Muscle of leg (tissue), 16 donors: ENCODE measurements at places on chromosomes 5 and 9.

- peak; percentile 79 for DNase-seq
These were observed 77.4 kb upstream of the DMRT1 start for GRCh38 chr9:764105-764524.

- no peak for DNase-seq
These were observed 3.6 kb downstream of the SRA1 start for GRCh38 chr5:140553657-140554056.

- DNase-seq = peak; percentile 95
These were observed 27.0 kb upstream of the COL15A1 start for GRCh38 chr9:98916660-98917059.

GRCh38 chr5:617896-618295 is 5.8 kb downstream of the CEP72 start:
- no peak for DNase-seq

DNA sequence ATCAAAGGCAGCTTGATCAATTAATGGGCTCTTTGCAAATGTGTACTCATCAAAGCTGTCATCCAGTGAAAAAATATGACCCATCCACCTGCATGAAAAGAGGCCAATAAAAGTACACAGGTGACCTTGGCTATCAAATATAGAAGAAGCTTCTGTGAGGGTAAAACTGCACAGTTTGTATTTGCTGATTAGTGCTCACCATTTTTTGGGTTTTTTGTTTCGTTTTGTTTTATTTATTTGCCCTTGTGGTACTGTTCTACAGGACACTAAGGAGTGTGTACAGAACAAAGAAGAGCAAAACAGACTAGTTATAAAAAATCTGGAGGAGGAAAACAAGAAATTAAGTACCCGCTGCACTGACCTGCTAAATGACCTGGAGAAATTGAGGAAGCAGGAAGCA is 101.3 kb downstream of the CNTLN start:
- DNase-seq = no peak

GRCh38 chr5:127011153-127011552 is 19.2 kb downstream of the MARCHF3 start:
- peak; percentile 92 for DNase-seq
